COLO829 (cell line): ENCODE measurements at places on chromosomes 13 and 19.

DNA sequence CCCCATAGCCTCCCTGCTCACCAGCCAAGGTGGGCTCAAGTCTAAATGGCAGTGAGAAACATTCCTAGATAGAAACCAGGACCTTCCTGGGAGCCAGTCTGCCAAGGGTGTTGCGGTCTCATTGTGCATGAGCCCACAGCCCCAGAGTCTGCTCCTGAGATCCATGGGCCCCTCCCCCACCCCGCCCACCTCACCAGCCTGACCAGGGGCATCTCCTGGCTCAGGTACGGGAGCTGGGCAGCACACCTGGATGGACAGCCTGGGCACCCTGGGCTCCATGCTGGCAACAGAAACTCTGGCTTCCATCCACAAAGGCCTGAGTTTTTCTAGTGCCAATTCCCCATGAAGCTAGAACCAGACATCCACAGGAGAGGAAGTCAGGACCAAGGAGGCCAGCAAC lies 65.6 kb downstream of the RAB20 start:
- no peak for DNase-seq

- no peak for DNase-seq
These were observed 10.7 kb upstream of the FLT1 start for GRCh38 chr13:28505543-28506135.

GRCh38 chr13:20492641-20493040 lies 33.0 kb downstream of the CRYL1 start:
- peak; percentile 30 for DNase-seq

DNA sequence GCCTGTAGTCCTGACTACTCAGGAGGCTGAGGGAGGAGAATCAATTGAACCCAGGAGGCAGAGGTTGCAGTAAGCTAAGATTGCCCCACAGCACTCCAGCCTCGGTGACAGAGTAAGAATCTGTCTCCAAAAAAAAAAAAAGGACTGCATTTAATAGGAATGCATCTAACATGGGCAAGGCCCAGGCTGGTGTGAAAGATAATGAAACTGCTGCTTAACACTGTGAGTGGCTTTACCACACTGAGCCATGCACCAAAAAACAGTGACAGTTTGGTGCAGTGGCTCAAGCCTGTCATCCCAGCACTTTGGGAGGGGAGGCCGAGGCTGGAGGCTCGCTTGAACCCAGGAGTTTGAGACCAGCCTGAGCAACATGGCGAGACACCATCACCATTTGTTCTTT lies 8.6 kb downstream of the GTF2F1 start:
- DNase-seq, result no peak

- DNase-seq, result no peak
These were observed 2.8 kb downstream of the MYADM start for GRCh38 chr19:53870485-53870844.

DNA sequence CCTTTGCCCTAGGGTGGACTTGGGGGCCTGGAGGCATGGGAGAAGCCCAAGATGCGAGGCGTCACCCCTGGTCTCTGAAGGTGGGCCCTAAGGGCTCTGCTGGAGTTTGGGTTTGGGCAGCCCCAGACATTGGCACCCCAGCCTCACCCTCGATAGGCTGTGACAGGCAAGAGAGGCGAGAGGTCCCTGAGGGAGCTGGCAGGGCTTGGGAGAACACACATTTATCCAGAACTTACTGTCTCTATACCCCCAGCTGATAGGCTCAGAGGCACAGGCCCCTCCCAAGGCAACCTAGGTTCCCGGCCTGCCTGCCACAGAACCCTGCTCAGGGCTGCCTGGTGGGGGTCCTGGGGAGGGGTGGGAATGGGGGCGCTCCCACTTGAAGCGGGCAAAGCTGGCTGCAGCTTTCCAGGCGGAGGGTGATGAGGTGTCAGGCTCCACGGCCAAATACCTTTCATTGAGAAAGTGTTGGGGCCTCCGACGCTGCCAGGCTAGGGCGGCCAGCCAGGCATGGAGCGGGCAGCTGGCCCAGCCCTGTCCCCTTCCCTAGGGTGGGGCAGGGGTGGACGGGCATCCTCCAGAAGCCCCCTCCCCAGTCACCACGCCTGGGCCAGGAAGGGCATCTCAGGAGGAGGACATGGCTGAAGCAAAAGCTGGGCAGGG lies 9.7 kb downstream of the CILP2 start:
- no peak for DNase-seq

GRCh38 chr19:5603626-5604025 lies 18.9 kb downstream of the SAFB2 start:
- no peak for DNase-seq

GRCh38 chr13:98951266-98951665 lies 26.6 kb downstream of the DOCK9 start:
- DNase-seq, result no peak

DNA sequence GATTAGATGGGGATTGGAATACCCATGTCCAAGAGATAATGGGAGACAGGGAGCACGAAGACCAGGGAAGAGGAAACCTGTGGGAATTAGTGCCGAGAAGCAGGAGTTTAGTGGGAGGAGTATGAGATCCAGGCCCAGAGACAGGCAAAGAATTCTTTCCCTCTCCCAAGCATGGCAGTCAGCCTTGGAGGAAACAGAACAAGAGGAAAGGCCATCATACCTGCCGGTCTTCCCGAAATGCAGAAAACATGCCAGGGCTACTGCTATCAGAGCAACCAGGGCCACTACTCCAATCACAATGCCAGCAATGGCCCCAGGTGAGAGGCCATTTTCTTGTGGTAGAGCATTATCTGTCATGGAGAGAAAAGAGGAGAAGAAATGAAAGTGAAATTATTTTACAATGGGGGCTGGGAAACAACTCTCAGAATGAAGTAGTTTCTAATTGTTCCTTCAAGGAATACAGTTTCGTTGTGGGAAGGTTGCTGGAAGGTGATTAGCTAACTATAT lies 16.1 kb downstream of the CEACAM1 start:
- no peak for DNase-seq

GRCh38 chr19:50790922-50791467 lies 780 bp downstream of the ACP4 start:
- no peak for DNase-seq

DNA sequence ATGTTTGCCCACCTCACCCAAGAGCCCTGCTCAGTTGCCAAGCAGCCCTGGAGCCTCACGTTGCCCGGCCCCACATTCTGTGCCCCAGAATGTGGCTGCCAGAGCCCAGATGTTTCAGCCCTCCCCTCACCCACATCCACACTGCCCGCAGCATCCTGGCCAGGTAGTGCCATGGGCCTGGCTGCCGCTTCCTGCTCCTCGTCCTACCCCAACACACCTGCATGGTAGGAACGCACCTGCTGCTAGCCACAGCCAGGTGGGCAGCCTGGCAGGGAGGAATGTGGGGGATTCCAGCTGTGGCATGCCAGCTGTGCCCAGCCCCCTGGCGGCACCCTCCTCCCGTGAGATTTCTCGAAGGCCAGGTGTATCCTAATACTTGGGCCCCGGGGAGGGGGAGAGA lies 7.5 kb upstream of the NFIX start:
- no peak for DNase-seq

GRCh38 chr13:65868099-65868498 lies 1362.0 kb downstream of the PCDH9 start:
- no peak for DNase-seq

DNA sequence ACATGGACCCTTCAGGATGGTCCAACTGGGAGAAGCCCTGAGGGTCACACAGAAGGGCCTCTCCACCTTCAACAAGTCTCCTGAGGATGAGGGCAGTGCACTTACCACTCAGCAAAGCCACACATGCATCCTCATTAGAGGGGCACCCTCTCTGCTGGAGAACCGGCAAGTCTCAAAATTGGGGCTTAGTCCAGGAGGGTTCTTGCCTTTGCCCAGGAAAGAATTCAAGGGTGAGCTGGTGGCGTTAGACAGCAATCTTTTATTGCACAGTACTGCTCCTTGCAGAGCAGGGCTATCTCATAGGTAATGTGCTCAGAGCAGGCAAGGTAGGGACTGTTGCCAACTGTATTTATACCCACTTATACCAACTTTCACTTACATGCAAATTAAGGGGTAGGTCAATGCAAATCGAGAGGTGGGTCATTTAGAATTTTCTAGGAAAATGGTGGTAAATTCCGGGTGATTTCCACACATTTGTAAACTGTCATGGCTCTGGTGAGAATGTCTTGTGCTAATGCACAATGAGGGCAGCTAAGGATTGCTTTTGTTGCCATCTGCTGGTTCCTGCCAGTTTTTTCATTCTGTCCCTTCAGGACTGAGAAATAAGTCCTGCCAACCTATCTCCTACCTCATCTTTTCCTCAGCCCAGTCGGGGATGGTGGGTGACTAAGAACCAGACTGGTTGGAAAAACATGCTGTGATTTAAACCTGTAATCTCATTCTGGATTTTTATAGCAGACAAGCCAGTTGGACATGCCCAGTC lies 27.8 kb upstream of the IGSF23 start:
- no peak for DNase-seq

DNA sequence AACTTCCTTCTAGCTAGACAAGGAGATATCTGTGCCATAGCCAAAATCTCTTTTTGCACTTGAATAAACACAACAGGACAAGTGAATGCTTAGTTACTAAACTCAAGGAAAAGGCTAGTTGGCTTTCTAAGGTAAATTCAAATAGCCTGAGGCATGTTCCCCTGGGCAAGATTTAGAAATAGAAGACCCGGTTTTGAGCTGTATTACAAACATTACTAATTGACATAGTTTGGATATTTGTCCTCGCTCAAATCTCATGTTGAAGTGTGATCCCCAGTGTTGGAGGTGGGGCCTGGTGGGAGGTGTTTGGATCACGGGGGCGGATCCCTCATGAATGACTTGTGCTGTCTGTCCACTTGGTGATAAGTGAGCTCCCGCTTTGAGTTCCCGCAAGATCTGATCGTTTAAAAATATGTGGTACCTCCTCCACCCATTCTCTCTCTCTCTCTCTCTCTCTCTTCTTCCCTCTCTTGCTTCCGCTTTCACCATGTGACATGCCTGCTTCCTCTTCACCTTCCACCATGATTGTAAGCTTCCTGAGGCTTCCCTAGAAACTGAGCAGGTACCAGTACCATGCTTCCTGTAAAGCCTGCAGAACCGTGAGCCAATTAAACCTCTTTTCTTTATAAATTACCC lies 3.9 kb upstream of the KBTBD6 start:
- DNase-seq, result no peak

- no peak for DNase-seq
These were observed 25.4 kb downstream of the MAP2K2 start for GRCh38 chr19:4098493-4098892.

GRCh38 chr13:79062291-79062690 lies 343.8 kb downstream of the RBM26 start:
- DNase-seq, result no peak

DNA sequence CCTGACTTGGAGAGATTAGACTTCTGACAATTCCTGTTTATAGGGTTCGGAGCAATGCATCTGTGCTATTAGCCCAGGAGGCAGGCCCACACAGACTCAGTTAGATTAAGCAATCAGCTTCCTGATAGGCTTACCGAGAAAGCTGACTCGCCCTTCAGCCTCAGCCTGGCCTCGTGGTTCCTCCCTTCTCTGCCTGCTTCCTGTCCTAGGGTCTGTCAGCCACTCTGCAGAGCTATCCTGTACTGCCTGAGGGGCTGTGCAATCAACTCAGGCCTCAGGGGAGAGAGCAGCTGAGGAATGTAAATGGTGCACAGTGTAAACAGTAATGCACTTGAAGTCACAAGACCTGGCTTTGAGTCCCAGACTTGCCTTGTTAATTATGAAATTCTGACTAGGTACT lies 30.7 kb downstream of the HTR2A start:
- peak; percentile 71 for DNase-seq

GRCh38 chr13:108306860-108307259 lies 37.3 kb downstream of the TNFSF13B start:
- peak; percentile 80 for DNase-seq

DNA sequence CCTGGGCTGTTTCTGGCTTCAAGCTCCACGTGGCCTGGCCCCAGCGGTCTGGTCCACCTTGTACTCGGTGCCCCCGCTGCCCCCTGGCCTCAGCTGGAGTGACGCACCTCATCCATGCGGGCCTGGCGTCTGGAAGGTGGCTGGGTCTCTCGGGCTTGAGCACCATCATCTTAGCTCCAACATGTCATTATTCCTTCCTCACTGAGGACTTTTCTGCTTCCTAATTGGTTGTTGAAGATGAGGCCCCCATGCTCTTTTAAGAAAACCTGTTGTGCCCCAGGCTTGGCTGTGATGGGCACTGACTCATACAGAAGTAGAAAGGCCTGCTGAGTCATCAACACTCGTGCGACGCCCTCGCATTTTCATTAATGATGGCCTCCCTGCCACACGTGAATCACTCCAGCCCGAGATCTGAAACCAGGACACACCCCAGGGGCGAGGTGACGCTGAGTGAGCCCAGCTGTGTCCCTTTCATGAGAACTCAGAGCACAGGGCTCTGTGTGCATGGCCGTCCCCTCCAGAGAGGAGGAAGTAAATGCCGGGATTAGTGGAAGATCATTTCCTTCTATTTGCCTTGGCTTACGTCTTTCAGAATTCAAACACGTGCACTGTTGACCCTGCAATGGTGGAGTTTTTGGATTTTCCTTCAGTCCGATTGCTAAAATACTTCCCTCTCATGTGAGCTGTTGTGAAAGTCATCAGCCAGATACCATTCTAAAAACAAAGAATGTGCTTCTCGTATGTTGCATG lies 14.0 kb upstream of the GJA3 start:
- peak; percentile 93 for DNase-seq

- no peak for DNase-seq
These were observed 56.5 kb downstream of the KLF2 start for GRCh38 chr19:16380943-16381755.

DNA sequence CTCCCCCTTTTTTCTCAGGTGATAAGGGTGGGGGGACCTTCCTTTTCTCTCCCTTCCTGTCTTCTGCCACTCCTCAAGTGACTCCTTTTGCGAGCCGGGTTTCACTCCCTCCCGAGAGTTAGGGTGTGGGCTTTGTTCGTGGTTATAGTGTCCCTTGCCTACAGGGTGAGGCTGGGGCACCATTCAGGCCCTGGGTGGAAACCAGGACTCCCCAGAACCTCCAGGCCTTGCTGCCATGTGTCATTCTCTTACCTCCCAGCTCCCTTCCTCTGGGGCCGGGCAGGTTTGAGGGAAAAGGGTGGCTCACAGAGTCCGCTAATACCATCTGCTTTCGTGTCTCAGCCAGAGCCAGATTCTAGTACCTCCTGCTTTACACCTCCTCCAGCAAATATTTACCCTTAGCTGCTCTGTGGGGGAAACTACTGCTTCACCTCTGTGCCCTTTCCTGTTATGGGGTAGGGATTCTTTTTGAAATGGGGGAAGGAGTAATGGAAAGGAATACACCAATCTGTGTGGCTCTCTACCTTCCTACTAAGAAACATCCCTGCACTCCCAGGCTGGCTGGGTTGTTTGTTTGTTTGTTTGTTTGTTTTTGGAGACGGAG lies 2.8 kb downstream of the ACTN4 start:
- DNase-seq, result no peak

DNA sequence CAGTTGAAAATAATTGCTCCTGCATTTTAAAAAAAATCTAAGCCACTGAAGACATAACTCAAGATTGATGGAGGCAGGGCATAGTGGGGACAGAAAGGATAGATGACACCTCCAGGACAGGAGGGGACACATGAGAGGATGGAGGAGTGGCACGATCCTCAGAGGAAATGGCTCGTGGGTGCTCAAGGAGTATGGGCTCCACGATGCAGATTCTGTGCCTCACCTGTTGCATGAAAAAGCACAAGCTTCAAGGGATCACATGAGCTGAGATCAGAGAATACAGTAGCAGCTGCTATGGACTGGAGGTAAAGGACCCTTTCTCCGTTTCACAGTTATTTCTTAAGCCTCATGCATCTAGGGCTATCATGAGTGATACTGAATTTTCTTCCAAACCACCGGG lies 69.7 kb upstream of the KL start:
- DNase-seq, result no peak

GRCh38 chr19:46580247-46580646 lies 20.9 kb upstream of the CALM3 start:
- DNase-seq, result no peak

GRCh38 chr19:51319649-51320279 lies 8.3 kb downstream of the IGLON5 start:
- DNase-seq, result no peak

GRCh38 chr13:110209950-110210603 lies 96.9 kb downstream of the COL4A1 start:
- no peak for DNase-seq
